ENCODE measurements at places on chromosomes 16 and 17.

DNA sequence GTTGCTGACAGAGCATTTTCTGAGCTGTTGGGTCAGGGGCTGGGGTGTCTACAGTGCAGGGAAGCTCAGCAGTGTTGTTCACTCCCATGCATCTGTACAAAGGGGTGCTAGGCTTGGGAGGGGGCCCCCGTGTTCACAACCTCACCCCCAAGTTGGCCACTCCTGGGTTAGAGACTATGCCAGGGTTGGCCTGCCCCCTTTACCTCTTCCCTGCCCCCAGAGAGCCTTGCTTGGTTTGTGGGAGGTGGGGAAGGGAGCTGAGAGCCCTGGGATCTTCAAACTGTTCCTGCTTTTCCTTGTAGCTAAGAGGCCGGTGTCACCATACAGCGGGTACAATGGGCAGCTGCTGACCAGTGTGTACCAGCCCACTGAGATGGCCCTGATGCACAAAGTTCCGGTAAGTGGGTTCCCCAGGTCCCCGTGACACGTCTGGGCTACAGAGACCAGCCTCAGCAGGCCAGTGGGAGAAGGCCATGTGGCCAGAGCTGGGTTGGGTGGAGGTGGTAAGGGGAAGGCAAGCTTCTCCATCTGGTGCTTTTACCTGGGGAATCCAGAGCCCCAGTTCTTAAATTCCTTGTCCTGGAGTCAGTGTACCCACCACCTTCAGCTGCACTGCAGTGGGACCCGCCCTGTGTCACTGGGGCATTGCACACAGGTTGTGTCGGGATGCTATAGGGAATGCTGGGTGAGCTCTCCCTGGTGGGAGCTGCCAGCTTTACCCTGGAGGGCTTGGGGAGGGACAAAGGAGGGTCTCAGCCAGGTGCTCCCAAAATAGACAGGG is 11.8 kb downstream of the GPRC5C start:
- DNase-seq = no peak

GRCh38 chr17:75980188-75981018 is 1.4 kb downstream of the TEN1 start:
- DNase-seq = no peak

DNA sequence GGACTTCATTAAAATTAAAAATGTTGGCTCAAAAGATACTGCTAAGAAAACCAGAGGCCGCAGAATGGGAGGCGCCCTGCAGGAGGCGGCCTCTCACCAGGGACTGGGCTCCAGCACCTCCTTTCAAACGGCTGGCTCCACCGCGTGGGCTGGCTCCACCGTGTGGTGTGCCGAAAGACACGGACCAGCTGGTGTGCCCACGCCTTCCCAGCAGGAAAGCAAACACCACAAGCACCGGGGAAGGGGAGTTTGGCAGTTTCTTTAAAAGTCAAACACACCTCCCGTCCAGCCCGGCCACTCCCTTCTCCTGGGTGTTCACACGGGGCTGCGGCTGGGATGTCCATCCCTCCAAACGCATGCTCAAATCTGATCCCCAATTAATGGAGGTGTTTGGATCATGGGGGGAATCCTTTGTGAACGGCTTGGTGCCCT is 13.9 kb downstream of the HAGH start:
- DNase-seq = peak; percentile 54

DNA sequence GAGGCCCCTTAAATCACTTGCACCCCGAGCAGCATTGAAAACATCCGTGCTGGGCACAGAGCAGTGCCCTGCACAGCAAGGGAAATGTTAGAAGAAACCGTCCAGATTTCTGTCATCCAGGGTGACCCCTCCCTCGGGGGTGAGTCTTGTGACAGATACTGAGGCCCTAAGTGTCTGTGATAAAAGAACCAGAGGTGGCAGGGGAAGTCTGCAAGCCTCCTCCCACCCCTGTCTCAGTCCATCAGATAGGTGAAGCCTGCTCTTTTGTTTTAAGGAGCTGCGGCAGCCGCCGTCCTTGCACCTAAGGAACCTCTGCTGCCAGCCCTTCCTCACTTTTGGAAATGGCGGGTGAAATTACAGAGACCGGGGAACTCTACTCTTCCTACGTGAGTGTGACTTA is 845 bp upstream of the NAT9 start:
- no peak for DNase-seq

- DNase-seq = peak; percentile 73
These were observed at the start of gene MOSMO for GRCh38 chr16:22007509-22008214. Gene MOSMO, plus strand, starts transcription at chr16:22008111. Its CDS starts 191 bp downstream, at chr16:22008302.

GRCh38 chr16:89246903-89247733 is 29.6 kb downstream of the ZNF778 start:
- DNase-seq = peak; percentile 95

- no peak for DNase-seq
These were observed 89.1 kb downstream of the KATNIP start for GRCh38 chr16:27638833-27639560.

GRCh38 chr17:31031841-31032240 is 61.0 kb downstream of the RNF135 start:
- no peak for DNase-seq

- DNase-seq = no peak
These were observed 57.0 kb downstream of the SHISA9 start for GRCh38 chr16:12958366-12958765.

- DNase-seq = no peak
These were observed 51.4 kb upstream of the MNT start for GRCh38 chr17:2452216-2452750.

- DNase-seq = peak; percentile 64
These were observed 7.1 kb upstream of the ORAI3 start for GRCh38 chr16:30941600-30942425.

DNA sequence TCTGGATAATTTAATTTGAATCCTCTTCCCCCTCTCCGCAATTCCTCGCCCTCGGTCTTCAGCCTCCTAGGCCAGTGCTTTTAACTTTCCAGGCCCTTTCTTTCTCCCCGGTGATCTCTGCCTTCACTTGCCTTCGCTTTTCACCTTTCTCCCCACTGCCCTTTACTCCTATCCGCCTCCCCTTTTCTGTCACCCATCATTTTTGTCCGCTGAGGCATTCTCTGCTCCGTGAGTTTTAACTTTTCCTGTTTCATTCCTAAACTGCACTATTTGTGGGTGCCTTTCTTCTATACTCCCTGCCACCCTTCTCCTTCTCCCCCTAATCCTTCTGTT is 729 bp downstream of the LONP2 start:
- no peak for DNase-seq

- no peak for DNase-seq
These were observed 306.0 kb upstream of the CCL2 start for GRCh38 chr17:33949100-33949499.

- no peak for DNase-seq
These were observed 4.1 kb downstream of the USP31 start for GRCh38 chr16:23145186-23145585.

GRCh38 chr16:69190598-69190997 is 3.6 kb downstream of the SNTB2 start:
- no peak for DNase-seq

- no peak for DNase-seq
These were observed 54.5 kb downstream of the PRMT7 start for GRCh38 chr16:68365167-68365817.

- no peak for DNase-seq
These were observed 285.1 kb upstream of the CDH11 start for GRCh38 chr16:65406933-65407332.

DNA sequence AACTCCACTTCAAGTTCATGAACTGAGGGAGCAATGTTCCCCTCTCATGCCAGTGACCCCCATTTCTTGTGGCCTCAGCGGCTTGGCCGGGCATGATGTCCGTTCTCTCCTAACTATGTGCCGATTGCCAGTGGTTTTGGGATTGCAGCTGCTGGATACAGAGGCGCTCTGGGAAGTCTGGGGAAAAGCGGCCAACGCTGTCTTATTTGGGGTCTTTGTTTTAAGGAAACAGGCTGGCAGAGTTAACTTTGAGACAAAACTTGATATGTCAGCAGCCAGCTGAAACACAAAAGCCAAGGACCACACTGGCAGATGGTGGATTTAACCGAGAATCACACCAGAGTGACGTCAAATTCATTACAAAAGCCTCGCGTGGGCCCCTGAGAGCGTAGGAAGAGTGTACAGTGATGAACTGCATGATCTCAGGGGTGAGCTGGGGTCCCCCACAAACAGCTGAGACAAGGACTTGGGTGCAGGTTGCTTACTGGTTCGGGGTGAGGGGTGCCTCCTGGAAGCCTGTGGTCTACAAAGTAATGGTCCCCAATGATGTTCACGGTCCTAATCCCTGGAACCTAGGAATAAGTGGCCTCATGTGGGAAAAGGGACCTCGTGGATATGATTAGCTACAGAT is 180.4 kb downstream of the IRF8 start:
- peak; percentile 1 for DNase-seq

- no peak for DNase-seq
These were observed 44.9 kb downstream of the MBTD1 start for GRCh38 chr17:51214920-51215319.

- no peak for DNase-seq
These were observed 16.1 kb downstream of the CEP131 start for GRCh38 chr17:81206657-81207056.

DNA sequence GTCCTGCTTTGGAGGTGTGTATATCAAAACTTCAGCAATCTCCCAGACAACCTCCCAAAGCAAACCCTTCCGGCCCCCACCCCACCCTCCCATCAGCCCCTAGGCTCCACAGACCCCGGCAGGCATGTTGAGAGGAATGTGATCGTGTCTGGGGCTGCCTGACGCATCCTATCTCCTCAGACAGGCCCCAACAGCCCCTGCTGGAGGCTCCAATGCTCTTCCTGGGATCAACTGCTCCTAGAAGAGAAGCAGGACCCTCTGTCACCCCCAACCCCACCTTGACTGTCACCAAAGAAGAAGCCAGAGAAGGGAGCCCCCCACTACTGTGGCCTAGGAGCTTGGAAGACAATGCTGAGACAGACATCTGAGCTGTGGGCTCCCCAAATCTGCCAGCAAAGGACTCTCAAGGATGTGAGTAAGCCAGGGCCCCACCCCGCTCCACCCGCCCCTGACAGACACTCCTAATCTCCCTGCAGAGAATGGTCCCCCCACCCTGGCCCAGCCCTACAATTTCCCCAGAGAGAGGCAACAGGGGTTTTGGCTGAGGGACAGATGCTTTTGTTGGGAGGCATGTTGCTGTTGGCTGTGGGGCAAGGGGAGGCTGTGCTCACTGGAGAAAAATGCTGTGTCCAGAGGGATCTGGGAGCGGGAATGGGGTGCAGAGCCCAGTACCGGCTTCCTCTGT is 1.6 kb upstream of the KRT14 start:
- DNase-seq = no peak

Data from activated CD8-positive, alpha-beta memory T cell treated with anti-CD3 and anti-CD28 coated beads, Interleukin-2, amount 50 U/mL, for 4 hours (primary cell).